Urinary bladder (tissue), 4 donors: ENCODE measurements at places on chromosomes 7 and 10.

- no peak for DNase-seq
Observed at GRCh38 chr10:52632591-52632990, 140.0 kb downstream of the MBL2 start.

- no peak for DNase-seq
Observed at GRCh38 chr7:149455175-149455950, 5.5 kb downstream of the ZNF777 start.

DNA sequence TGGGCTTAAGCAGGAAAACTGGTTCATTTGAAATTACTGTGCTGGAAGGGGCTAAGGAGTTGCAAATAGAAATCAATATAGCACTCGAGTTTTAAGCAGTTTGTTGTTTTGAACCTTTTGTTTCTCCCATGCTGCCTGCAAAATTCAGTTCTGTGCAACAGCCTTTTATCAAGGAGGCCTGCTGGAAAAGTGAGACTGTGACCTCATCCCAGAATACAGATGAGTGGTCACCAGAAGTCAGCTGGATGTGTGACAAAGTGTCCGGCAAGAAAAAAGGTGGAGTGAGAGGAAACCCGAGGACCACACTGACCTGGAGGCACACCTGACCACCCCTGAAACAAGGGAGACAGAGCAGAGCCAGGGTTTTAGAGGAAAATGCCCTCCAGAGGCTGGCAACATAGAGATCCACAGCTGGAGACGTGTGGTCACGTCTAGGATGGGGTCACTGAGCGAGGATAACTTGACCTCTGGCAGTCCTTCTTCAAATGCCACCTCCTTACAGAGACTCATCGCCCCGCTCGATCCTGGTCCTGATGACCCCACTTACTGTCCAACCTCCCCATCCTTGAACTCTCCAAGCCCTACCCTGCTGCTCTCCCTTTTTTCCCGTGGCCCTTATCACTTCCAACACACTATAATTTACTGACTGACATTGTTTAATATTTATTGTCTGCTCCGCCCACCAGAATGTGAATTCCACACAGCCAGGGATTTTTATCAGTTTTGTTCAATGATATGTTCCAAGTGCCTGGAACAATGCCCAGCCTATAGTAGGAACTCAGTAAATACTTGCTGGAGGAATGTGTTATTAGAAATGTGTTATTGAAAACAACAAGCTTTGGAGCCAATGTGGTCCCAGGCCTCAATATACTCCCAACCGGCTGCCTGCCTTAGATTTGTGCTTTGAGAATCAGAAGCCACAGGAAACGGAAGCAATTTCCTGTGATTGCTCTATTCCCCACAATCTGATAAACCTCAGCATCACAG lies 243.8 kb downstream of the GLI3 start:
- DNase-seq: no peak

- DNase-seq: no peak
Observed at GRCh38 chr7:117323851-117324711, 1.2 kb upstream of the WNT2 start.

DNA sequence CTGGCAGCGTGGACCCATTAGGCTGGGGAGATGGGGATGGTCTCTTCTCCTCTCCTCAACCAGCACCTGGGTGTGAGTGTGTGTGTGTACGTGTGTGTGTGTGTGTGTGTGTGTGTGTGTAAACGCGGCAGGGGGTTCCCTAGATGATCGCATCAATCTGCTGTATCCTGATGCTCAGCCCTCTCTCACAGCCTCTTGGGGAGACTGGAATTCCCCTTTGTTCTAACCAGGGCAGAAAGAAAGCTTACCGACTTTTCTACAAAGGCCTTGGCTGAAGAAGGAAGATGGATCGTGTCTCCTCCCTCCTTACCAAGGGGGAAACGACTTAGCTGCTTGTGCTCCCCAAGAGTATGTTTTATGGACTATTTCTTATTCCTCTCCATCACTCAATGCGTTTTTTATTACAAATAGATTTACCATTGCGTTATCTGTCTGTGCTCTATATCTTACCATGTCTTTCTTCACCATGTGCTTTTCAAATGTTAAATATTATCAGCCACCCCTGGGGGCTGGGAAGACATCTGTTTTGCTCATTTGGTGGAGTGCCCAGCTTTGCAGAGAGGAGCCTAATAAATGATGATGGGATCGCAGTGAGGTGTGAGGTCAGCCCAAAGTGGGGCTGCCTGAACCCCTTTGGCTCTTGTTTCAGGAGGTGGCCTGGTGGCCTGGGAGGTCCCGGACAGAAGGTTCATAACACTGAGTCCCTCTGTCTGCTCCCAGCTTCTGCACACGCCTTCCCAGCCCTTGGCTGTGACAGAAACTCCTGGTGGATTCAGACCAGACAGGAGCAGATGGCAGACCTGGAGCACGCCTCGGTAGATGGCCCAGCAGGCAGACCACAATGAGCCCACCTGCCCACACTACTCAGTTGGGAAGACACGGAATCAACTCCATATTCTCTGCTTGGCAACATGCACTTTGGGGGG lies 262.0 kb downstream of the PRPF18 start:
- DNase-seq: no peak

GRCh38 chr7:33044986-33045385 lies 17.6 kb downstream of the NT5C3A start:
- no peak for DNase-seq

- no peak for DNase-seq
Observed at GRCh38 chr7:51249991-51250390, 66.6 kb downstream of the COBL start.

GRCh38 chr10:34430685-34431084 lies 384.4 kb downstream of the PARD3 start:
- no peak for DNase-seq

DNA sequence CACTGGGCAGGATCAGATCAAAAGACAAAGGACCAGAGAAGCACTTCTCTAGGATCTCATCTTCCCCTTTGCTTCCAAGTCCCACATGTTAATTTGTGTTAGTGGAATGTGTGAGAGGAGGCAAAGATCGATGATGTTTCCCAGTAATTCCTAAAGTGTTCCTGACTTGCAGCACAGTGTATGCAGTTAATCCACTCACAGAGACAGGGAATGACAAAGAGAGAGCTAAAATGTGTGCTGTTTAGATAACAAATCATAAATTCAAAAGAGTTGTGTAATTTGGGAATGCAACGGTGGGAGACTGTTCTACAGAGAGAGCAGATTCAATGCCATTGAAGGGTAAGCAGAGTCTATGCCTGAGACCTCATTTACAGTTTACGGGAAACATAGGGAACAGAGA lies 132.0 kb upstream of the SVIL start:
- DNase-seq: no peak

DNA sequence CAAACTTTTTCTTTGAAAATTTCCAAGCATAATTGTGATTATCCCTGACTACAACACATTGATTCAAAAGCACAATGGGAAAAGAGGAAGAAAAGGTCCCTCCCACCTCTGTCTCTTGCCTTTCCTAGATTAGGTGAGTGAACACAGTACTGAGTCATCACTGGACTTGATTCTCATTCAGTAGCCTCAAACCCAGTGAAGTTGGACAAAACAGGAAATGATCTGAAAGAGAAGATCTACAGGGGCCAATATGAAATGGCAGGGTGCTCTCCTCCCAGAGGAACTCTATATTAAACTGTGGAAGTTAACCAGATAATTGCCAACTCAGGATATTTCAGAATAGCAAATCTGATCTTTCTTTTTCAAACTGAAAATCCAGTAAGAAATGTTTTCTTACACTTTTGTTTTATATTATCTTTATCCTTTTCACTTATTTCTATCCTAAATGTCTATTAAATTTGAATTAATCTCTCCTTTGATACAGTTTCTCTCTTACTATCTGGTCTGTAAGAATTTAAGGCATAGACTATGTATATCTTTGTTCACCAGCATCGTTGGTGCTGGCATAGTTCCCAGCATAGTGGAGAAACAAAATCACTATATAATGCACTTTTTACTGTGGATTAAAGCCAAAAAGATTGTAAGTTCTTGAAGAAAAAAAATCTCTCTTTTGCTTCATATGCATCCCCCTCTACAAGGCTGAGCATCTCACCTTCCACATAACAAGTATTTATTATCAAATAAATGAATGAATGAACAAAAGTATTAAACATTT lies 41.4 kb upstream of the IKZF1 start:
- no peak for DNase-seq

DNA sequence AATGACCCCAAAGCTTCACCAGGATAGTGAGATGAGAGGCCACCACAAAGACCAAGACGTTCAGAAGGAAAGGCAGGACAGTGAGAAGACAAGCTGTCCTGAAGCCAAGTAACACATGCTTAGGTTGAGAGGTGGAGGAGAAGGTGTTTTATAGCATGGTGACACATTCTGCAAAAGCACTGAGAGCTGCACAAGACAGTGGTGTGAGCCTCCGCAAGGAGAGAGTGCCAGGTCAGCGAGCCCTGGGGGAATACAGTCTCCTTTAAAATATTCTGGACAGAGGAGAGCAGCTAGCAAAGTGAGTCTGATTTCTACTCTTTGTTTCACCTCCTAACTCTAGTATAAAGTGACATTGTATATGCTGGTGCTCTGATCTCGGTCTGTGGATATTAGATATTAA lies 68.0 kb upstream of the VKORC1L1 start:
- DNase-seq: no peak

DNA sequence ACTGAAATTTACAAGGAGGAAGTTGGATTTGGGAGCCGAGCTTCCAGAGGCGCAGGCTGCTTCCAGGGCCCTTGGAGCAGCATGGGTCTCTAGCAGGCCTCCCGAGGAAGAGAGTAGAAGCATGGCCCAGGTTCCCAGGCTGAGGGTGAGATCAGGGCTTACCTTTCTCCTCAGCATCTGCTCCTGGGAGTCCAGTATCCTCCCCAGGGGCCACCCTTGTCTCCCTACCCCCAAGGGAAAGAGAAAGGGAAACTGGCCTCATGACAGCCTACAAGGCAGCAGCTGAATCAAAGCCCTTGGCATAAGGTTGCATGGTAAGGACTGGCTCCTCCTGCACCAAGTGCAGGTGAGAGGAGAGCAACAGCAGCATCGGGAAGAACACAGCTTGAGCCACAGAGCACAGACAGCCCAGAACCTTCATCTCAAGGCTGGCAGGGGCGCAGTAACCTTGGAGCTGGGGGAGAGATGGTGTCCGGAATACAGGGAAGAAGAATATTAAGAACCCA lies 114.5 kb downstream of the MARCHF5 start:
- DNase-seq: no peak

GRCh38 chr7:23175938-23176337 lies 5.9 kb upstream of the NUP42 start:
- no peak for DNase-seq

- DNase-seq: peak; percentile 32
Observed at GRCh38 chr7:75892634-75893272, 13.9 kb downstream of the RHBDD2 start.

DNA sequence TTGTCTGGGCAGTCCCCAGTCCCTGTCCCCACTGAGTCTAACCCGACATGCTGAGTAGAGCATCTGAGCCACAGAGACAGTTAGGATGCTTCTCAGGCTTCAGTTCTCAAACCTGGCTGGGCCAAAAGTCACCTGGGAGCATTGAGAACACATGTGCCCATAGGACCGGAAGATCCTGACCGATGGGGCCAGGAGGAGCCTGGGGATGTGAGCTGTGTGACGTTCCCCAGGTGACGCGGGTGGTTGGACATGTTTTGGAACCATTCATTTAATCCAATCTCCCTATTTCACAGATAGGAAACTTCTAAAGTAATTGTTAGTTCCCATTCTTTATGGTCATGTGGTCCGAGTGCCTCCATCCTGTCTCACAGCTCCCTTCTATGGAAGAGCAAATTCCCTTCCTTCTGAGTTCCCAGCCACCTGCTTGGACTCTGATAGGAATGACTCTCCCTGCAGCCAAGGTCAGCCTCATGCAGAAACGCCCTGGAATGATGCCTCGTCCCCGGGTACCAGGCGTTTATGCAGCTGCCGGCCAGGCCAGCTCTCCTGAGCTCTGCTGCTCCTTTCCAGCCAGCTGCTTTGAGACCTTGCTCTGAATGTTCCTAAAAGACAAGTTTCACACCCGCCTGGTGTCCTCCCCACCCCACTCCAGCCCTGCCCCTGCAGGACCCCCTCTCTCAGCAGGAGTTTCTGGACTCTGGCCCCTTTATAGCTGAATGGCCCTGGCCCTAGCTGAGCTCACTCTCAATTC lies 166.5 kb upstream of the RHEB start:
- no peak for DNase-seq

- DNase-seq: no peak
Observed at GRCh38 chr10:99329304-99329553, at the start of gene CNNM1. Gene CNNM1, plus strand, starts transcription at chr10:99329356. Its CDS starts 32 bp downstream, at chr10:99329388.
